ENCODE measurements at places on chromosomes 12 and 14. TPM values are rescaled to one million over a fixed set of nuclear protein-coding genes. Genes with fewer than 3 reads are reported as not detected.

Gene MYRFL
- 0.06 TPM for polyA plus RNA-seq

DNA sequence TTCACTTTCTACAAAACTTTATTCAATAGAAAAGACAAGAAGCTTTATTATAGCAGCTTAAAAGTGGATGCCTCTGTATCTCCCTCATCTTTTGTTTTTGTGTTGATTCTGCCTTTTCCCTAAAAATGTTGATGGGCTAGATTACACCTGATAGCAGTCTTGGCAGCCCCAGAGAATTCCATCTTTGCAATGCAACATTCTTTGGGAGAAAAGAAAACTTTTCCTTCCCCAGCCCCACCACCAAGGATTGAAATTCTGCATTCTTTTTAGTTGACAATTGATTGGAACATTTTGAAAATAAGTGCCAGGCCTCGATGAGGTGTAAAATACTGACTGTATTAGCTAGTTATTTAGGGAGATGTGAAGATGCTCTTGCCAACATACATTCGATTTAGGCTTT, 306.8 kb upstream of the G2E3 start:
- no peak for DNase-seq

GRCh38 chr14:50040401-50040775, 76.0 kb downstream of the VCPKMT start:
- peak; percentile 85 for DNase-seq

DNA sequence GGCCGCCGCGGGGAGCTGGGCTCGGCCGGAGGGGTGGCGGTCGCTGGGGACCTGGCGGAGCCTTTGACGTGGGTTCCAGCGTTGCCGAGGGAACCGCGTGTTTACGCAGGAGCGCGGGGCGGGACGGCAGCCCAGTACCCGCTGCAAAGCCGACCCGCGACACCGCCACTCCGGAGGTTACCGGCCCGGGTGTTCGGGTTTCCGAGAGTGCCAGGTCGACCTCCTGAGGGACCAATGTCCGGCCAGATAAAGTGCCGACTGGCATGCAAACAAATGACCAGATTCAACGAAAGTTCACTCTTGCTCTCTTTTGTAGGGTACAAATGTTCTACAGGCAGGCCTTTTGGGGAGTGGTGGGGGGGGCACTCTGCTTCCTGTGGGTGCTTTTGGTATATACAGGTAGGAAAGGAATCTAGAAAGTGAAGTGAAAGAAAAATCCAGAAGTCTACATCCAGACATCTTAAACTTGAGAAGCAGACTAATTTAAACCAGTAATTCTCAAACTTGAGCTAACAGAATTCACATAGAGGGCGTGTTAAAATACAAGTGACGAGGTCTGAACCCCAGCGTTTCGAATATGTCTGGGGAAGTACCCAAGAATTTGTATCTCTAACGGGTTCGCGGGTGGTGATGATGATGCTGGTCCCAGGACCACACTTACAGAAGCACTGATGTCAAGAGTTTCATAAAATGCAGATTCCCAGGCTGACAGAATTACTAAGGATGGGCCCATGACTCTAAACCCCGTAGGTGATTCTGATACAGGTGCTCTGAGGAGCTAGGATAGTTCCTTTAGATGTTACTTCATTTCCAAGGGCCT, at the start of gene GPR135:
TSS of gene GPR135 (minus strand) at position 65 of the 820 bp plus-strand sequence. CDS start 154 bp downstream, outside the sequence.
- no peak for DNase-seq

DNA sequence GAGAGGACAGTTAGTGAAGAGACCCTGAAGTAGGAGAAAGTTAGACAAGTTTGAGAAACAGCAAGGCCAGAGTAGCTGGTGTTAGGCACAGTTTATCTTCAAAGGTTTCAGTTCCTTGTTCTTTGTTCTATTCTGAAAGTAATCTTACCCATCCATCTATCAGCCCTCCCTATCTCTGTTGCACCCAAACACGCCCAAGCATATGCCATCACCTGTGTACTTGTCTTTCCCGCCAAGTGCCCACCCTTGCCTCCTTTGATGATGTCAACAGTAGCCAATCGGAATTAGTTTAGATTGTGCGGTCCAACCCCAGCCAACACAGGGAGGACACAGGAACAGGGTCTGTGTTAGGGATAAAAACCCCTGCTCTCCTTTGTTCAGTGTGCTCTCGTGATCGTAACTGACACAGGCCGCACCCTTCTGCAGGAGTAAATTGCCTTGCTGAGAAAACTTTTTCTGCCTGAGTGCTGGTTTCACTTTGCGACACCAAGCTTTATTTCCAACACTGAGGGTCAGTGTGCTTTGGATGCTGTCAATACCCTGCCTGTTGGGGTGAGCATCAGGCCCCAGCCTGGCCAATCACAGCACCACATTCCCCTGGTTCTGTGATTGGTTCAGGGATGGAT, 4.7 kb upstream of the TMEM229B start:
- no peak for DNase-seq

DNA sequence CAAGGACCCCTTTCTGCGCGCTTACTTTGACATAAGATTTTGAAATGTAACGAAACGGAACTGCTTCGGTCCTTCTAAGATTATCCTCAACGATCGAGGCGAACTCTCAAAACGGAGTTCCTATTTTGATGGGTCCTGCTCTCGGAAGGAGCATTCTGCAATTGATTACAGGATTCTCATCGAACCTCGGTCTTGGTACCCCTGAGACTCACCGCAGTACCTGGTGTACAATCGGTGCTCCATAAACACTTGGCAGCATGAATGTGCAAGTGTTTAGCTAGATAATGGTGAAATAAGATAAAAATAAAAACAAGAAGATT, 530 bp upstream of the NEMF start:
- no peak for DNase-seq

DNA sequence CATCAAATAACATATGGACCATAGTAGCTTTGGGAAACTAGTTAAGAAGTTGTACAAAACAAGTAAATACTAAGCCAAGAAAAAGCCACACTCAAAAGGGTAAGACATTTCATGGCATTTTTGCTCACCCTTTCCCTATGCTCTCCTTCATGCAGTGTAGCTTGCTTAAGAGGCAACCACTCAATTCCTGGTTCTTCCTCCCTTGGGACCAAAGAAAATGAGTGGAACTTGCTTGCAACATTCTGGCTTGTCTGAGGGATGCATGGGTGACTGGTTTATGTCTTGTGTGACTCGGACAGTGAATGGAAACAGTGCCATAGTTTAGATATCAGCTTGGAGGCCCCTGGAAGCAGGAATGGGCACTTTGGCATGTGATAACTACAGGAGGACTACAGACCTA, 252.0 kb upstream of the ARID2 start:
- no peak for DNase-seq

- DNase-seq: no peak
Measured at GRCh38 chr12:14193639-14194038, 171.8 kb upstream of the ATF7IP start.

Gene GALNT9
- not detected for polyA plus RNA-seq
